NCI-H1417 (cell line): ENCODE measurements at places on chromosomes 6 and 20.

DNA sequence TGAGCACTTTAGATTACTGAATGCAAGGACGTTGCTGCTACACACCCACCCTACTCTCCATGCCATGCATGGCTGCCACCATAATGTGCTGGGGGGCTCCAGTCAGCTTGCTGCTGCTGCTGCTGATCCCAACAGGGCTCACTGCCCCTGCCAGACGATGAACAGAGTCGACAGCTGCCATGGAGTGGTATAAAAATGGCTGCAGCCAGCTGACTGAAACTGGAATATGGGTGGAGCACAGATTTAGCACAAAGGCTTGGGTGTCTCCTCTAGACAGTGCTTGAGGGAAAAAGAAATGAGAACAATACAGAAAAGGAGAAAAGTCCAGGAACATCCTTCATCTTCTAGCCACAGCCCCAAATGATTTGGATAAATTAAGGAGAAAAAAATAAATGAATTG is 150.7 kb downstream of the PDSS2 start:
- no peak for DNase-seq

DNA sequence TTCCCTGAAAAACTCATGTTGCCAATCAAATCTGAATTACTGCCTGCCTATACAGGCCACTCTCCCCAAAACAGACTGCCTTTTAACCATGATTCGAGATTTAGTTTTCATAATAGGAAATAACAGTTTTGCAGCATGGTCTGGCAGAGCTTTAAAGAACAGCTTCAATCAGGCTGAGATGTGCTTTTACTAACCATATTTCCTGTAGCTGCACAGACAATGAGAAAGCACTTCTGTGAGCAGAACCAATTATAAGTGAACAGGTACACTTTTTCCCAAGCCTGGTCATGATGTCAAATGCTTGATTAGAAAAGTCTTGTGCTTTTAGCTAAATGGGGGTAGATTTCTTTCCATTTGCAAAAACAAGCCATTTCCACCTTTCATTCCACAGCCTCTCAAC is 108.2 kb downstream of the THEMIS start:
- DNase-seq, result no peak

DNA sequence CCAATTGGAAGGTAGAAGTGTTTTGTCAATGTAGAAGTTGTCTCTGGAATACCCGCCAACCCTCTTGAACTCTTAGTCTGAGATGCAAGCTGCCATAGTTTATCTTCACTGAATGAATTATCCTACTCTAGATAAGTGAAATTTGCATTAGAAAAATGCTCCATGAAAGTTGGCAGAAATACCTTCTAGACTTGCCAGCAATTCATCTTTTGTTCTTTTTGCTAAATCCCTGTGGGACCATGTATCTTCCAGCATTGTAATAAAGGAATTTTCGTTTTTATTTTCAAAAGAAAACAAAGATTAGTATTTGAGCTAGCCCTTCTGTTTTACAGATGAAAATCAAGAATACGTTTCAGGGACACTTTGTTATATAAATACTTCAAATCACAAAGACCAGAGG is 244.2 kb downstream of the CBLN4 start:
- DNase-seq, result no peak

DNA sequence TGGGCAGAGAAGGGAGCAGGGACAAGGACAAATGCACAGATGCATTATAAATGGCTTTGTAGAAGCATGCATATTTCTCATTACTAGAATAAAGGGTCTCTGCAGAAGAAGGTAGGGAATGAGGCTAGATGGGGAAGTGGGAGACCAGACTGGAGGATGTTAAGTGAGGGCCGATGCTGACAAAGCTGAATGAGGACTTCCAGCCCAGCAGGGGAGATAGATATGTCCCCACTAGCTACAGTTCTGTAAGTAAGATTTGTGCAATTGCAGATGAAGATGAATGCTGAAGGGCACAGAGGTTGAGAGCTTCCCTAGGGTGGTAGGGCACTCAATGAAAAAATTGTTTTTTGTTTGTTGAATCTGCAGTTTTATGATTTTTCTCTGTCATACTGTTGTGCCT is 16.9 kb downstream of the ADGRG6 start:
- DNase-seq, result peak; percentile 36
